CD4-positive, alpha-beta T cell treated with Interleukin-6 for 4 hours (primary cell): ENCODE measurements at places on chromosomes 5 and 9.

- no peak for DNase-seq
Observed at GRCh38 chr9:130565792-130566191, 13.6 kb upstream of the FUBP3 start.

GRCh38 chr9:92947268-92948037 is at the start of gene FGD3:
TSS of gene FGD3 (plus strand) at chr9:92947523. CDS start at chr9:92976257, 28,734 bp downstream.
- DNase-seq, result peak; percentile 70

GRCh38 chr5:5793242-5794117 is 371.0 kb downstream of the ICE1 start:
- no peak for DNase-seq

DNA sequence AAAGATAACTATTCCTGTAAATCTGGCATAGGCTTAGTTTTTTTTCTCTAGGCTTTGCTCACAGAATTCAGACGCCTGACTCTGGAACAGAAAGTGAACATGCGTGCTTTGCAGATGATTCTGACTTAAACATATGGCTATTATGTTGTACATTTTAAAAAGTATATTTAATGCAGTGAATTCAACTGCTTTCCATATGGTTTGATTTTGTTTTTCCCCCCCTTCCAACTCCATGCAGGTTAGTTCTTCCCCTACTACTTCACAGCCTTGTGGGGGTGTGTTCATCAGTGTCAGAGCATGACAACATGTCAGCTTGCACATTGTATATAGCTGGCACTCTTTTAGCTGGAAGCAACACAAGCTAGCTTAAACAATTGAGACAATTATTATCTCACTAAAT is 226.8 kb downstream of the TMEM167A start:
- DNase-seq, result no peak

DNA sequence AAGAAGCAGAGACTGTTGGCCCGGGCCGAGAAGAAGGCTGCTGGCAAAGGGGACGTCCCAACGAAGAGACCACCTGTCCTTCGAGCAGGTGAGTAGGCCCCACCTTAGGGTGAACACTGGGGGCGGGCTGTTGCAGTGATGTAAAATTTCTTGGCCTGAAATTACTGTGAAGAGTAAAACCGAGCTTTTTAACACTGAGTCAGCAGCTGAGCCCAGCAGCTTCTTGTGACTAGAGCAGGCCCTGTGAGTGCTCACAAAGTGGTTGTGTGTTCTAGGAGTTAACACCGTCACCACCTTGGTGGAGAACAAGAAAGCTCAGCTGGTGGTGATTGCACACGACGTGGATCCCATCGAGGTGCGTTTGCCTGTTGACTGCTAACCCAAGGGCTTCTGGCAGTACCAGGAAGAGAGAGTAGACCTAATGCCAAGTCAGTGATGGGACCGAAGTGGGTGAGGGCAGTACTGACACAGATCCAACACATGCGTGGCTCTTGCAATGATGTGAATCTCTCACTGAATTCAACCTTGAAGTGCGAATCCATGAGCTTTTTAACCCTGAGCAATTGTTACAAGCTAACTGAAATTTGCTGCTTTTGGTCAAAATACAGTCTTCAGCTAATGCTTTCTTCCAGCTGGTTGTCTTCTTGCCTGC is 2.1 kb downstream of the RPL7A start:
- no peak for DNase-seq

GRCh38 chr5:80600943-80601693 is 31.0 kb upstream of the ANKRD34B start:
- no peak for DNase-seq

GRCh38 chr5:144525000-144525399 is 354.3 kb downstream of the KCTD16 start:
- DNase-seq, result no peak
